ENCODE measurements at places on chromosomes 5 and 9. TPM values are rescaled to one million over a fixed set of nuclear protein-coding genes. Genes with fewer than 3 reads are reported as not detected.

DNA sequence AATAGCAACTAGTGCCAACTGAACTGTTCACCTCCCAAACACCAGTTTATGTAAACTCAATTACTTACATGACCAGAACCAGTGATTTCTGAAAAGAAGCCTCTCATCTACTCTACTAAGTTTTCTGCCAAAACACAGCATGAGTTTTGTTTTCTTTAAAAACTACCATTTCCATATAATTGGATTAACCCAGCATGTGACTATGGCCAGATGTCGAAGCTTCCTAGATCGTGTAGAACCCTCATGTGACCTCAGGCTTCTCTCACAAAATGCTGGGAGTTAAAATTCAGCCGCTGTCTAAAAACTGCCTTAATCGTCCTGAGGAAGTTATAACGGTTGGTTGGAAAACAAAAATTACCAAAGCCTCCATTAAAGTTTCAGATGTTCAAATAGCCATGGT lies 303.5 kb downstream of the IRX1 start:
- DNase-seq = no peak

GRCh38 chr5:168578538-168579487 lies at the start of gene PANK3:
PANK3 (minus strand) TSS chr5:168579368; CDS start chr5:168579283, 85 bp downstream.
- DNase-seq = no peak

DNA sequence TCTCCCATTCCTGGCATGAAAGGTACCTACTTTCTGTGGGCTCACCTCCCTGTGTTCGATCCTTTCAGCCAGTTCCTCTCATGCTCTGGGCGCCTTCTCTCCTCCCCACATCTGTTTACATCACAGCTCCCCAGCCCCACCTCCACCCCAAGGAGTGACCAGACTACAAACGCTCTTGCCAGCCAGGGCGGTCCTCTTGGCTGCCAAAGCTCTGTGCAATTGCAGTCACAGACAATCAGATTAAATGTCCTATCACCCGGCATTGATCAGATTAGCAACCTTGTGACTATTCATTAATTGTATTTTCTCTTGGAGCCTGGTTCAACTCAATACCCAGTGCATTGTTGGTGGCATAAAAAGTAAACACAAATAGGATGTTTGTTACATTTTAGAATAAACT lies 211.2 kb upstream of the TBCA start:
- no peak for DNase-seq

DNA sequence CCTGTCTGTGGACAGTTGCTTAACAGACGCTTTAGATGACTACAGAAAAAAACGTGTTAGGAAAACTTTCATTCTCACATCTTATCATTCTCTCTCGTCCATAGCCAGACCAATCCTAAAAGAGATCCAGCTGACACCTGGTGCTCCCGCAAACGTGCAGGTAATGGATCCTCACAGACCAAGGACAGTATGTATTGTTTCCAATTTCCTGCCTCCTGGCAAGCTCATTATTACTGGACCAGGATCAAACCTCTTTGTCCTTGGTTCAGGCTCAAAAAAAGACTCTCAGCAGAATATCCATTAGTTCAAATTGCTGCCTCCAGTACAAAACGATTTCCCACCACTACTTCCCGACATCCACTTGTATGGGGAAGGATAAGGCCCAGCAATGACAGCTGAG lies 62.4 kb downstream of the SERINC5 start:
- no peak for DNase-seq

The CDH6 gene
- total RNA-seq = not detected

DNA sequence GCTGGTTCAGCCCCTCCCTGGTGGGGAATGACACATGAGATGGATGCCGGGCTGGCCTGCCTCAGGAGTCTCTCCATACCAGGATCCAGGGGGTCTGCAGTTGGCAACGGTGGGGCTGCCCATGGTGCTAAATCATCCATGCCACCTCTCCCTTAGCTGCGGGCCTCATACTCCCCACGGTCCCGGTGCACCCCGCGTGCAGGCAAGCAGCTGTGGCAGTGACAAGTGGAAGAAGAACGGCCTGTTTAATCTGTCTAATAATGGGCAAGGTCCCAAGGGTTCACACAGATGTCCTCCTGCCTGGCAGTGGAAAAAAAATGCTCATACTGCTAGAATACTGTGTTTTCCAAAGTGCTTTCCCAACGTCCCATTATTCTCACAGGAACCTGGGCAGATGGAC lies 196.9 kb upstream of the PANK3 start:
- no peak for DNase-seq

The PCDHB11 gene
- total RNA-seq = not detected

The GCNT4 gene
- total RNA-seq = not detected

DNA sequence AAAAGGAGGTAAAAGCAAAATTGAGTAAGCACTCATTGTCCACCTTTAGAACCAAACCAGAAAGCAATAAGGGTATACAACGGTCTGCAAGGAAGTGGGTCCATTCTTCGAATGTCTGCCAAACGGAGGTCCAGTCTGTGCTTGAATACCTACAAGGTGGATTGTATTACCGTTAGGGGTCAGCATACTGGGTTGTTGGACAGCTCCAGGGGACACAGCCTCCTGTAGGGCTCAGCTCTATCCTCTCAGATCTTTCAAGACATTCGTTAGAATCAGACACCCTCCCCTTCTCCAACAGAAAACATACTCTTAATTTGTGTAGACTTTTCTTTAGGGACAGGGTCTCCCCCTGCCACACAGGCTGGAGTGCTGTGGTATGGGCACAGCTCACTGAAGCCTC lies 5.5 kb downstream of the ASTN2 start:
- no peak for DNase-seq

The IFNA2 gene
- total RNA-seq = not detected

GRCh38 chr9:79465156-79465555 lies 106.6 kb upstream of the TLE4 start:
- no peak for DNase-seq

DNA sequence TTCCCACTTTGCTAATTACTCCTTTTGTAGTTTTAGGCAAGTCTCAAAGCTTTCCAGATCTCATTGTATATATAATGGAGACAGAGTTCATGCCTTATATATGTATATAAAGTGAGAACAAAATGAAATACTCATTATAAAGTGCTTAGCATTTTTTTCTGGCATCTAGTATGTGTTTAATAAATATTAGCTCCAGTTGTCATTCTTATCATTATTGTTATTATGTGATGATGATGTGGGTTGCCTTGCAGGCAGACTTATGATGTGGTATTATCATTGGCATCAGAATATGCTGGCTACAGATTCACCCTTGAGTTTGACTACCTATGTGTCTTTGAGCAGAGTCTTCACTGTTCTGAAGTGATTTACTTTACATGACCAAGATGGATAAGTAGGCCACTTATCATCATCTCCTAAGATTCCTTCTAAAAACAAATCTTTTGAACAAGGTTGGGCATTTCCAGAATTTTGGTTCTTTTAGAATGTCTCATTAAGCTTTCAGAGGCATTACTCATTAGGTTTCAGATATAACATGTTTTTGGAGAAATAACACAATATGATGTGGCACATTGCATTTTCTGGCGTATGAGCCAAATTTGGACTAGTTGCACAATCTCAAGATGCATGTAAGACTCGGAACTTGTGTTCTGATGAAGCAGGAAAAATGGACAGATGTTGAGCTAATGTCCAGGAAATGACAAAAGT lies 145.6 kb upstream of the TNC start:
- no peak for DNase-seq

DNA sequence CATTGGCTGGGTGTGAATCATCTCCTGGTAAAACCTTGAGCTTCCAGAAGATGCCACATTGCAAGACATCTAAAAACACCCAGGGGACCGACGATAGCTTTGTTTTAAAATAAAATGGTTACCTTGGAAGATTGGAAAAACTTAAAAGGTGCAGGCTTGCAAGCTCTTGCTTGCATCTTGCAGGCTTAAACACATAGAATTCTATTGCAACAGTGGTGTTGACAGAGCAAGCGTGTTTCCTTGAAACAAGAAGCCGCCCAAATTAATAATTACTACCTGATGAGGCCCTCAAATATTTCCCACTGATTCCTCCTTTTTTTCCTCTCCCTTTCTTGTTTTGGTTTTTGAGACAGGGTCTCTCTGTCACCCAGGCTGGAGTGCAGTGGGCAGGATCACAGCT lies 137.1 kb upstream of the BASP1 start:
- no peak for DNase-seq

The GABRA1 gene
- not detected for total RNA-seq

The FRRS1L gene
- total RNA-seq = not detected

The ADGRV1 gene
- total RNA-seq = 0.10 TPM
